ENCODE measurements at places on chromosomes 3 and 15. TPM values are rescaled to one million over a fixed set of nuclear protein-coding genes. Genes with fewer than 3 reads are reported as not detected.

The LDHAL6B gene
- total RNA-seq = not detected

- DNase-seq = no peak
Measured at GRCh38 chr3:115217678-115218451, 70.8 kb upstream of the ZBTB20 start.

GRCh38 chr3:160953686-160954085 lies 151.5 kb downstream of the B3GALNT1 start:
- no peak for DNase-seq

GRCh38 chr3:46414739-46415138 lies 7.7 kb downstream of the CCRL2 start:
- DNase-seq = no peak

The RTP1 gene
- not detected for total RNA-seq

- no peak for DNase-seq
Measured at GRCh38 chr15:64746356-64746755, 29.0 kb downstream of the RBPMS2 start.

DNA sequence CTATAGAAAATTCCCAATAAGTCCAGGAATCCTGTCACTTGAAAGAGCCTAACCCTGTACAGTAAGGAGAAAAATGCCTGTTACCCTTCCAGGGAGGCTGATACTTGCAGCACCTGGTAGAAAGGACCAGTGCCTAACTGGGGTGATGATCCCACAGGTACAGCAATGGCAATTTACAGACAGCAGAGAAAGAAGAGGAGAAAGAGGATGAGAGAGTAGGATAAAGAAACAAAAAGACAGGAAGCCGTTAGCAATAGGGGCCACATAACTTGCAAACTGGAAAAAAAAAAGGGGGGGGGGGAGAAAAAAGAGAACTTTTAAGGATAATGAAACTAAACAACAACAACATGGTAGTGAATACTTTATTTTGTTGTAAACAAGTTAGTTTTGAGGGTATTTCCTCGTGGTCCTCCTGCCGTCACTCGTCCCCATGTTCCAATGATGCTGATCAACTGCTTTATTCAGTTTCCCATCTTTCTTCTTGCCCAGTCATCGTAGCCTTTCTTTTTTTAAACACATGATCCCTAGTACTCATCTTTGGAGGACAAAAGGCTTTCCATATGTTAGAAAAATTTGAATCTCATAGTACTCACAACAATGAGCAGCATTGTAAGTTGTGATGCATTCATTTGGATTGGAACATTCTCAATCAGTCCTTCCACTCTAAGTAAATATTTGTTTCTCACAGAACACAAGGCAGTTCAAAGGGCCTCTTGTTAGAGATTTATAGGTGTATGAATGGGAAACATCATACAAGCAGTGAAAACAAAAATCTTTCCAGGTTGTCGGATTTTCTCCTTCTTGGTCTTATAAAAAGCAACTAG lies 8.6 kb downstream of the TM4SF1 start:
- DNase-seq = no peak

- DNase-seq = no peak
Measured at GRCh38 chr15:81270781-81271491, 53.0 kb downstream of the STARD5 start.

DNA sequence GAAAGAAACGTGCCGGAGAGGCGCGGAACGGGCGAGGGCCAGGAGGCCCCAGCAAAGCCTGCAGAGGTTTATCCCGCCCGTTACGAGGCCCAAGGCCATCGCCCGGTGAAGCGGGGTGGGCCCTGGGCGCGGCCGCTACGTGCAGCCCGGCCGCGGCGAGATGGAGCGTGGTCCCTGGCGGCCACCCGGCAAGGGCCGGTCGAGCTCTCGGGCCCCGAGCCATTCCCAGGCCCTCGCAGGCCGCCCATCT lies 1.1 kb downstream of the PKM start:
- DNase-seq = peak; percentile 23
